ENCODE measurements at places on chromosomes 1 and 21.

GRCh38 chr1:11744287-11744686 is 8.4 kb downstream of the AGTRAP start:
- H3K27ac ChIP-seq: no peak overlapping the region
- peaks cover 4% of the 10 kb centered on the region for H3K36me3 ChIP-seq

- H3K36me3 ChIP-seq: no peaks in the 10 kb centered on the region
- no peaks in the 10 kb centered on the region for H3K4me1 ChIP-seq
- no peak overlapping the region for H3K27ac ChIP-seq
- no peak for DNase-seq
Measured at GRCh38 chr21:33047231-33047630, 21.5 kb downstream of the OLIG2 start.

DNA sequence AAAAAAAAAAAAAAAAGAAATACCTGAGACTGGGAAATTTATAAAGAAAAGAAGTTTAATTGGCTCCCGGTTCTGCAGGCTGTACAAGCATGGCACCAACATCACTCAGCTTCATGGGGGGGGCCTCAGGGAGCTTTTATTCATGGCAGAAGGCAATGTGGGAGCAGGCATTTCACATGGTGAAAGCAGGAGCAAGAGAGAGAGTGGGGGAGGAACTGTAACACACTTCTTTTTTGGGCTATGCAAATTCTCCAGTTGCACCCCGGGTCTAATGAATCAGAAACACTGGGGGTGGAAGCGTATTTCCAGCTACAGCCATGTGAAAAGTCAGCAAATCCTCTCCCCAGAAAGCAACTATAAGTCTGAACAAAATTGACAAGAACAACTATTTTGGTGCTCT is 11.8 kb upstream of the SOD1 start:
- no peaks in the 10 kb centered on the region for H3K4me1 ChIP-seq
- H3K4me3 ChIP-seq: no peak overlapping the region
- no peak overlapping the region for H3K27ac ChIP-seq
- DNase-seq: no peak

DNA sequence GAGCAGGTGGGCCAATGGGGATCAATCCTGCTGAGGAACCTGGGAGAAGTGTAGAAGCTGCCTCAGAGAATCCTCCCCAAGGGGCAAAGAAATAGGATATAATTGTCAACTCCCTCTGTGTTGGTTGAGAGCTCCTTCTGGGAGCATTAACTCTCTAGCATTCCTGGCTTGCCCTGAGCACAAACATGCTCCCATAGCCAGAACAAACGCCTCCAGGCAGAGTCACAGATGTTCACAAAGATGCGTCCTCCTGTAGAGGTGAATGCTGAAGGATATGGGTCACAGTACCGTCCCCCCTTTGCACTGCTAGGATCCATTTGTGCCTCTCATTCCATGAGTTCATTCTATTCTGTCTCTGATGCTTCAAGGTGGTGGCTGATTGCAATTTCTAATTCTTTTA is 9.6 kb upstream of the BCAN start:
- no peak overlapping the region for H3K27ac ChIP-seq
- no peak overlapping the region for H3K4me3 ChIP-seq
- no peaks in the 10 kb centered on the region for H3K36me3 ChIP-seq
- no peaks in the 10 kb centered on the region for H3K4me1 ChIP-seq
- peaks cover 59% of the 10 kb centered on the region for H3K27me3 ChIP-seq
- no peak for DNase-seq

- H3K36me3 ChIP-seq: no peaks in the 10 kb centered on the region
- H3K4me3 ChIP-seq: no peak overlapping the region
- no peak for DNase-seq
- no peak overlapping the region for H3K27ac ChIP-seq
- peaks cover 23% of the 10 kb centered on the region for H3K27me3 ChIP-seq
Measured at GRCh38 chr1:201228011-201228983, 37.7 kb downstream of the IGFN1 start.

- no peak for DNase-seq
- H3K4me1 ChIP-seq: peaks cover 4% of the 10 kb centered on the region
- H3K27ac ChIP-seq: no peak overlapping the region
Measured at GRCh38 chr1:198986442-198986841, 347.6 kb downstream of the PTPRC start.

DNA sequence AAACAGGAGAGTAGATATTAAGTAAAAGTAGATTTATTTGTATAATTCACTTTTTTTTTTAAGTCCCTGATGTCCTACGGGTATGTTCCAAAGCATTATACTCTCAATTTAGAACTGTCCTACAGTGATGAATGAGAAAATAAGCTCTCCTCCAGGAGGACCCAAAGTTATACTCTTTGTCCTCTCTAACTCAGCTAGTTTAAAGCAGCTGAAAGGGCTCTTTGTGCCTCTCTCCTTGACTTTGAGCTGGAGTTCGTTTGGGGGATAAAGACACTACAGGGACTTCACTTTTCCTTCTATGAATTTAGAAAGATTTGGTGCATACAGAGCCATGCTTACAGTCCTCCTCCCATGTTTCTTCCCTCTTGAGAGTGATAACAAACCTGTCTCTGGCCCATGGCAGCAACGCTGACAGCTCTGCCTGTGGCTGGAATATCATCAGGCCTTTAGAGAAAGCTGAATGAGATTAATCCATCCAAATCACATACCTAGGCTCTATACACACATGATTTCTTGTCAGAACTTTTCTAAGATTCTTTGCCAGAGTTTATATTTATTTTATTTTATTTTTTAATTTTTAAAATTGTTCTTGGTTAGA is 134.3 kb downstream of the PIK3R3 start:
- H3K36me3 ChIP-seq: no peaks in the 10 kb centered on the region
- no peak overlapping the region for H3K4me3 ChIP-seq
- H3K27ac ChIP-seq: no peak overlapping the region
- H3K27me3 ChIP-seq: no peaks in the 10 kb centered on the region
- DNase-seq: no peak
- no peaks in the 10 kb centered on the region for H3K4me1 ChIP-seq

DNA sequence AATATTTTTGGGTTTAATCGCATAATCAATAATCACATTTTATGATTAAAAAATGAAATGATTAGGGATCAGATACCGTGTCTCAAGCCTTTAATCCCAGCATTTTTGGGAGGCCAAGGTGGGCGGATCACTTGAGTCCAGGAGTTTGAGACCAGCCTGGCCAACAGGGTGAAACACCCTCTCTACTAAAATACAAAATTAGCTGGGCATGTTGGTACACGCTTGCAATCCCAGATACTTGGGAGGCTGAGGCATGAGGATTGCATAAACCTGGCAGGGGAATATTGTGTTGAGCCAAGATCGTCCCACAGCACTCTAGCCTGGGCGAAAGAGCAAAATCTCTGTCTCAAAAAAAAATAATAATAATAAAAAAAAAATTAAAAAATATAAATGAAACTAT is 1581.4 kb downstream of the KCNT2 start:
- H3K36me3 ChIP-seq: no peaks in the 10 kb centered on the region
- DNase-seq: no peak
- no peaks in the 10 kb centered on the region for H3K4me1 ChIP-seq
- H3K4me3 ChIP-seq: no peak overlapping the region

GRCh38 chr1:15858069-15858670 is 10.7 kb downstream of the SPEN start:
- H3K27ac ChIP-seq: peak overlapping the region; percentile 15
- H3K27me3 ChIP-seq: no peaks in the 10 kb centered on the region
- peaks cover 2% of the 10 kb centered on the region for H3K36me3 ChIP-seq
- DNase-seq: no peak
- peaks cover 32% of the 10 kb centered on the region for H3K4me1 ChIP-seq
- H3K4me3 ChIP-seq: no peak overlapping the region

GRCh38 chr1:68383092-68383491 is 66.7 kb downstream of the RPE65 start:
- no peaks in the 10 kb centered on the region for H3K36me3 ChIP-seq
- H3K4me3 ChIP-seq: no peak overlapping the region
- no peak overlapping the region for H3K27ac ChIP-seq
- no peaks in the 10 kb centered on the region for H3K27me3 ChIP-seq
- H3K4me1 ChIP-seq: no peaks in the 10 kb centered on the region

DNA sequence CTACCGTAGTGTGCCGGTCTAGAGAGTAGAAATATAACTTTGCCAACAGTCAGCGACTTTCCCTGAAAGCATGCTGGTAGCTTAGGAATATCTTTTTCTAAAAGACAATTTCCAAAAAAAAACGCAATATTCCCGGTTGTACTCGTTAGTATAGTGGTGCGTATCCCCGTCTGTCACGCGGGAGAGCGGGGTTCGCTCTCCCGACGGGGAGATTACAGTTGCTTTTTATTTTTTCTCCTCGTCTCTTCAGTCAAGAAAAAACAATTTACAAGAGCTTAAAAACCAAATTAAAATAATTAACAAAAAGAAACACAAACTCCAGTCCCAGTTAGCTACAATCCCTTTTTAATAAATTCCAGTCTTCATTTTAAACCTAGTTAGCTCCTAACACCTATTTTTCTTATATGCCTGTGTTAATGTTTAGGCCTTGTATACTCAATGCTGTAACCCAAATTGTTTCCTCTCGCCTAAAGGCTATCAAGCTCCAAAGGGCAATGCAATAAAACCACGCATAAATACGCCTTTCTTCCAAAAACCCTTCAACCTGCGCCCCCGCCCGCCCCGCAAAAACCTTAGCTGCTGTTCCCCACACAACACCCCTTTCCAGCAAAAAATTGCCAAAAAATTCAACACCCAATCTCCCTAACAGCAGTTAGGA is 7.8 kb downstream of the HSPA6 start:
- peaks cover 16% of the 10 kb centered on the region for H3K27me3 ChIP-seq
- H3K4me3 ChIP-seq: no peak overlapping the region
- peaks cover 8% of the 10 kb centered on the region for H3K36me3 ChIP-seq
- H3K27ac ChIP-seq: peak overlapping the region; percentile 46
- peaks cover 23% of the 10 kb centered on the region for H3K4me1 ChIP-seq

- H3K36me3 ChIP-seq: peaks cover 46% of the 10 kb centered on the region
- H3K27ac ChIP-seq: no peak overlapping the region
- H3K27me3 ChIP-seq: no peaks in the 10 kb centered on the region
- H3K4me3 ChIP-seq: no peak overlapping the region
Measured at GRCh38 chr1:230682882-230683610, 30.9 kb downstream of the AGT start.

DNA sequence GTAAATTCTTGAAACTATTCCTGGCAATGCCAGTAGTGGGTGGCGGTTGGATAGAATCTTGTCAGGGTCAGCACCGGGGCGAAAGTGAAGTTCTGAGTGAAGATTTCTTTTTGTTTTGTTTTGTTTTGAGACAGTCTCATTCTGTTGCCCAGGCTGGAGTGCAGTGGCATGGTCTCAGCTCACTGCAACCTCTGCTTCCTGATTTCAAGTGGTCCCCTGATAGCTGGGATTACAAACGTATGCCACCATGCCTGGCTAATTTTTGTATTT is 33.3 kb downstream of the PCNT start:
- H3K27ac ChIP-seq: no peak overlapping the region
- H3K4me1 ChIP-seq: peaks cover 5% of the 10 kb centered on the region
- H3K36me3 ChIP-seq: peaks cover 35% of the 10 kb centered on the region
- H3K27me3 ChIP-seq: no peaks in the 10 kb centered on the region

- H3K27ac ChIP-seq: no peak overlapping the region
- no peak for DNase-seq
- H3K27me3 ChIP-seq: peaks cover 9% of the 10 kb centered on the region
- no peak overlapping the region for H3K4me3 ChIP-seq
Measured at GRCh38 chr1:230330157-230330556, 96.0 kb downstream of the PGBD5 start.

DNA sequence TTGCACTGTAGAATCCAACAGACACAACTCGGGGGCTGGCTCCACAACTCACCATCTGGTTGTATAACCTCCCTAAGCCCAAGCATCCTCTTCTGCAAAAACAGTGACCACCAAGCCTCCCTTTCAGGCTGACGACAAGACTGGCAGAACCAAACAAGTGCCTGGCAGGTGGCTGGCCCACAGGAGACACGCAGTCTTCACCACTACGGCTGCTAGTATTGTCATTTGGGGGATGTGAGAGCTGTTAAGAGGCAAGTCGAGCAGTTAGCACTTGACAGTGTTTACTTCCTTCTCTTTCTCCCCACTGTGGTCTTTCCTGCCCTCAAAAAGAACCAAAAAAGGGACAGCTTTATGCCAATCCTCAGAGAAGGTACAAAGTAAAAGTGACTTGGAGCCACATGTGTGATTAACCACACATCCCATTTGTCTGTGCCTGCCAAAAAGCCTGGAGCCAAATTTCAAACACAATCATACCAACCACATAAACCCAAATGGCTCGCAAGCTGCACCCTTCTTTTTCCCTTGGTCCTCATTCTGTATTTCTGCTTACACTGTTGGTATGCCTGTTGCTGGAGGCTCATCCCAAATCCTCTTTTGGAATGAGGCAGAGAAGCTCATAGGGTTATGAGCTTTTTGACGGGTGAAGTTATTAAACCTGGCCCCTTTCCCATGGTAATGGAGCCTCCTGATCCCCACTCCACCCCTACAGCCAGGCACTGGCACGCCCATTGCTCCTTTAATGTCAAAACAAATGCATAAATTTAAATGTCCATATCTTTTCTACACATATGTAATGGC is 94.1 kb downstream of the TGFBR3 start:
- peak overlapping the region; percentile 15 for H3K27ac ChIP-seq
- DNase-seq: no peak
- no peak overlapping the region for H3K4me3 ChIP-seq
- H3K27me3 ChIP-seq: no peaks in the 10 kb centered on the region
- H3K36me3 ChIP-seq: peaks cover 15% of the 10 kb centered on the region
- peaks cover 33% of the 10 kb centered on the region for H3K4me1 ChIP-seq

- H3K27ac ChIP-seq: no peak overlapping the region
- H3K4me3 ChIP-seq: no peak overlapping the region
- no peaks in the 10 kb centered on the region for H3K4me1 ChIP-seq
- H3K27me3 ChIP-seq: no peaks in the 10 kb centered on the region
- DNase-seq: no peak
- no peaks in the 10 kb centered on the region for H3K36me3 ChIP-seq
Measured at GRCh38 chr1:68204977-68205630, 27.2 kb downstream of the WLS start.

- H3K4me3 ChIP-seq: no peak overlapping the region
- peaks cover 4% of the 10 kb centered on the region for H3K4me1 ChIP-seq
- peaks cover 2% of the 10 kb centered on the region for H3K27me3 ChIP-seq
- H3K36me3 ChIP-seq: no peaks in the 10 kb centered on the region
Measured at GRCh38 chr1:199512037-199512710, 515.3 kb upstream of the NR5A2 start.

DNA sequence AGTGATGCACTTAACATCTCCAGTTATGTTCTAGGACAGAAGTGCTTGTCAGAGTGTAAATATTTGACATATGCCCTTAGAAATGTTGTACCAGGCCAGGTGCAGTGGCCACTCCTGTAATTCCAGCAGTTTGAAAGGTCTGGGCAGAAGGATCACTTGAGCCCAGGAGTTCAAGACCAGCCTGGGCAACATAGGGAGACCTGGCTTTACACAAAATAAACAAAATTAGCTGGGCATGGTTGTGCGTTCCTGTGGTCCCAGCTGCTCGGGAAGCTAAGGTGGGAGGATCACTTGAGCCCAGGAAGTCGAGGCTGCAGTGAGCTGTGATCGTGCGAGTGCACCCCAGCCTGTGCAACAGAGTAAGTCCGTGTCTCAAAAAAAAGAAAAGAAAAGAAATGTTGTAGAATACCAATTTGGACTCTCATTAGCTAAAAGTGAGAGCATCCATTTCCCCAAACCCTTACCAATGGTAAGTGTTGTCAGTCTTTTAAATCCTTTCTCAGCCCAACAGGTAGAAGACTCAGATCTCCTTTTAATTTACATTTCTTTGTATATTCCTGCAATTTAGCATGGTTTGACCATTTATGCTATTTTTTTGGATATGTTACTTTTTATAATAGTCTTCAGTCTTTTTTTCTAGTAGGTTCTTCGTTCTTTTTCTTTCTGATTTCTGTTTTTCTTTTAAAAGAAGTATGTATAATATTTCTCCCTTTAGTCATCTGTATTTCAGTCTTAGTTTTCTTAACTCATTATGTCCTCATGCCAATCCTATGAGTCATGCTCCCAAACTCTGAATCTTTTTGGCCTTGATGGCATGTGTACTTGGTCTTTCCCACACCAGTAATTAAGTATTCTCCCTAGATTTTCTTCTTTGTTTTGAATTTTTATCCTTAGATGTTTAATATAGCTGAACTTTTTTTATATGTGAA is 74.4 kb downstream of the CAMTA1 start:
- no peak for DNase-seq
- peaks cover 21% of the 10 kb centered on the region for H3K36me3 ChIP-seq
- H3K27me3 ChIP-seq: no peaks in the 10 kb centered on the region
- no peak overlapping the region for H3K4me3 ChIP-seq

All from activated naive CD8-positive, alpha-beta T cell treated with anti-CD3 and anti-CD28 coated beads, Interleukin-2, amount 50 U/mL, for 24 hours (primary cell).